ENCODE measurements at places on chromosomes 2 and 18.

DNA sequence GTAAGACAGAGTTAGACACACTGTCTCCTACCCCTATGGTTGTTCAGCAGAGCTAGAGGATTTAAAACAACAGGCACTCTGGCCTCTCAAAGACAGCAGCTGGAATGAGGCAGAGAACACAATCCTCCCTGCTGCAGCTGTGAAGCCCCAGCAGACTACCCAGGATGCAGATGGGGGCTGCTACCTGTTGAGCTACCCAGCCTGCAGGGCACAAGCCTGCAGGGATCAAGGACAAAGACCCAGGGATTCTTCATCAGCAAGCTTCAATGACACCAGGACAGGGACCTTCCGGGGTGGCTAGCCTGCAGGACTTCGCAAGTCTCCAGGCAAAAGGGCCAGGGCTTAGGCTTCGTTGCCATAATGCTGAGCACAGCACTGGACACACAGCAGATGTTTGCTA is 27.2 kb downstream of the GALNT14 start:
- no peak for DNase-seq

- DNase-seq: peak; percentile 97
These were observed 86.8 kb downstream of the FMNL2 start for GRCh38 chr2:152421521-152422370.

GRCh38 chr18:48962252-48962993 is 11.7 kb upstream of the SMAD7 start:
- no peak for DNase-seq

DNA sequence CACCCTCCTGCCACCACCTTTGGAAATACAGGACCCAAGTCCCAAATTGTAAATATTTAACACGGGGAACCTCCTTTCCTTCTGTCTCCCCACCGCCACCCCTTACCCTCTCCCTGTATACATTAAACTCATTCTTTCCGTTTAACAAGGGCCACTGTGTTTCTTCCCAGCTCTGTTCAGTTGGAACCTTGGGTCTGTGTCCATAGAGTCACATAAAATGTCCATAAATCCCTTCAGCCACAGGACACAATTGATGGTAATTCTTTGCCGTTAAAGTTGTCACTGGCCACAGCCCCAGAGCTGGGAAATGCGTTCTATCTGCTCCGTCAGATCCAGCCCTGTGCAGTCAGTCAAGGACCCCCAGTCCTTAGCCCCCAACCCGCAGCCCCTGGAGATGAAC is 49.9 kb upstream of the FZD7 start:
- DNase-seq: no peak

GRCh38 chr2:68390114-68390513 is 25.0 kb downstream of the PLEK start:
- no peak for DNase-seq

All from fibroblast of skin of scalp (primary cell).